ENCODE measurements at places on chromosomes 5 and 9.

- DNase-seq, result no peak
Measured at GRCh38 chr5:161333194-161333880, 213.2 kb downstream of the GABRB2 start.

GRCh38 chr5:148810823-148811222 is 15.6 kb upstream of the ADRB2 start:
- no peak for DNase-seq

DNA sequence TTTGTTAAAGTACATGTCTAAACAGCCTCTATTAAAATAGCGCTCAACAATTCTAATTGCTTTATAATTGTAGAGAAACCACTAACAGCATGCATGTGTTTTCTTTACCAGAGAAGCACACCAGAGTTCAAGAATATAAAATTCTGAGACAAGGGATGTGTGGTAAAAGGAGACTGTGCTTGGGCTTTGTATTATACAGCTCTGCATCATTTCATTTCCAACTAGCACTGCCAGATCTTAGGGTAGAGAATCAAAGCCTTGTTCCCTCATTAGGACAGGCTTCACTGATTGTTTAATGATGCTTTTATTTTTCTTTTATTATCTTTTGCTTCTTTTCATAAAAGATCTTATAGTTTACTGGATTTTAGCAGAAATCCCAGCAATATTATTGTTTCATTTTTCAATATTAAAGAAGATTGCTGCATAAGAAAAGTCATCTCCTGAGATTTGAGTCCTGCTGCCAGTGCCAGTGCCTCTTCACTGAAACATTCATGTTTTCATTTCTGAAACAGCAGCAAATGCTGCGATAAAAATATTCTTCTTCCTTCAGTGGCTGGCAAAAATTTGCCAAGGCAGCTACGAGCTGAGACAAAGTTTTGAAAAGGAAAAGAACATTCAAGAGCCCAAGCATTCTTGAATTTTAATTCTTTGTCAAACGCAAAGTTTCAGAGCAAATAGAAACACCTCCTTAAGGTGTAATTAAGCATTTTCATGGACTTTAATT is 491.0 kb upstream of the PIK3R1 start:
- DNase-seq, result no peak

DNA sequence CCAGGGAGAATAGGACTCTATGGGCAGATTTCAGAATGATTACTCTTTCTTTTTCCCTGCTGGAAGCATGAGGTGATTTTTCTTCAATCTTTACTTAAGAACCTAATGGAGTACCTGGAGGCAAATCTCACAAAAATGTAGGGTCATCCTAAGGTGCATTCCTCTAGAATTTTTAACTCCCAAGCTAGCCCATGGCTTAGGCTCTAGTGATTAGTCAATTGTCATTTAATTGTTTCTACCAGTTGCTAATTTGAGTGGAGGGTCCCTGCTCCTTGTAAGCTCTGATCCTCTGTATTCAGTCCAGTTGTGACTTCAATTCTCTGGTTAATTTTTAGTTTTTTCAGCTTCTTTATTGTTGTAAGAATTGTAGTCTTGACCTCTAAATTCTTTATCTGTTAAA is 467.0 kb downstream of the HTR1A start:
- no peak for DNase-seq

DNA sequence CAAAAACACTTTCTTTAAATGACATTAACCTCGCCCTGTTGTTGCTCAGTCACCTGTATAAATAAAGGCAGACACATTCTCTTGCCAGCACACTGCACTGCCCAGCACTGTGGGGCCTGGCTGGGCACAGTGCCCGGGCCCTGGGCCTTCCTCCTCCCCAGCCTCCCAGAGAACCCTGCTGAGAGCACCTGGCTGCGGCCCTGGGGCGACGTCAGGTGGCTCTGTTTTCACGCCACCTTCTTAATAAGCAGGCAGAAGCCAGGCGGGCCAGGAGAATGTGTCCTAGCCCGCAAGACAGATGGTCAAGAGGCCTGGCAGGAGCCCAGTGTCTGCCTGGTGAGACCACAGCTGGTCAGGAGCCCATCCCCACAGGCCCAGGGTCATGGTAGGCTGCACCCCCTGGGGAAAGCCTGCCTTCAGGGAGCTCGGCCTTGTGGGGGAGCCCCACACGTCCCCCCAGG is 8.2 kb upstream of the AGPAT2 start:
- DNase-seq, result peak; percentile 52

- peak; percentile 29 for DNase-seq
Measured at GRCh38 chr5:127950707-127951391, 132.7 kb upstream of the SLC12A2 start.

- no peak for DNase-seq
Measured at GRCh38 chr9:123358181-123358905, 2.3 kb downstream of the CRB2 start.

DNA sequence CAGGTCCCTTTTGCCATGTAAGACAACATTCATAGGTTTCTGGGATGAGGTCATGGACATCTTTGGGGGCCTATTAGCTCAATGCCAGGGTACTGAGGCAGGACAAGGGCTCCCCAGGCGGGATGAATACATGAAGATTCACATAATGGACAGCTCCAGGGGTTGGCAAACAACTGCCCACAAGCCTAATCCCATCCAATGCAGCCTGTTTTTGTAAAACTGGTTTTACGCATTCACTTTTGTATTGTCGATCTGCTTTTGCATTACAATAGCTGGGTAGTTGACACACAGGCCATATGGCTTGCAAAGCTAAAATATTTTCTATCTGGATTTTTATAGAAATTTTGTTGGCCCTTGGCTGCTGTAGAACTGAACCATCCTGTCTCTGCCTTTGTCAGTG is 248.5 kb upstream of the PANK3 start:
- DNase-seq, result no peak

GRCh38 chr9:105306351-105307140 is 62.1 kb downstream of the SLC44A1 start:
- no peak for DNase-seq

DNA sequence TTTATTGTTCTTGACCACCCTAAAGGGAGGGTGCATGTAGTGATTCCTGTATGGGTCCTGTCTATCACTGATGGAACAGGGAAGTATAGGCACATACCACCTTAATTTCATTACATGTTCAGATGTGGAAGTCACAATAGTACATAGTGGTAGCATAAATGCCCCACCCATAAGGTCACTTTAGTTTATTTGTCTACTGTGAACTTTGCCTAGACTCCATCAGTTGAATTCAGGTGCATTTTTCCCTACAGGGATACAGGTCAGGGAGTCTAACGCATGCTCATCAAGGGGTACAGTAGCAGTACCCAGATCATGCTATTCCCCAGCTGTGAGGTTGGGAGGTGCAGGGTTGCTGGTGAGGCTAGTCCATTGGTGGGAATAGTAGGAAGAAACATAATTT is 175.0 kb downstream of the MEF2C start:
- DNase-seq, result no peak

- no peak for DNase-seq
Measured at GRCh38 chr9:114465906-114466900, 39.1 kb downstream of the WHRN start.

GRCh38 chr5:18393565-18394442 is 759.5 kb downstream of the TAF11L14 start:
- peak; percentile 68 for DNase-seq

DNA sequence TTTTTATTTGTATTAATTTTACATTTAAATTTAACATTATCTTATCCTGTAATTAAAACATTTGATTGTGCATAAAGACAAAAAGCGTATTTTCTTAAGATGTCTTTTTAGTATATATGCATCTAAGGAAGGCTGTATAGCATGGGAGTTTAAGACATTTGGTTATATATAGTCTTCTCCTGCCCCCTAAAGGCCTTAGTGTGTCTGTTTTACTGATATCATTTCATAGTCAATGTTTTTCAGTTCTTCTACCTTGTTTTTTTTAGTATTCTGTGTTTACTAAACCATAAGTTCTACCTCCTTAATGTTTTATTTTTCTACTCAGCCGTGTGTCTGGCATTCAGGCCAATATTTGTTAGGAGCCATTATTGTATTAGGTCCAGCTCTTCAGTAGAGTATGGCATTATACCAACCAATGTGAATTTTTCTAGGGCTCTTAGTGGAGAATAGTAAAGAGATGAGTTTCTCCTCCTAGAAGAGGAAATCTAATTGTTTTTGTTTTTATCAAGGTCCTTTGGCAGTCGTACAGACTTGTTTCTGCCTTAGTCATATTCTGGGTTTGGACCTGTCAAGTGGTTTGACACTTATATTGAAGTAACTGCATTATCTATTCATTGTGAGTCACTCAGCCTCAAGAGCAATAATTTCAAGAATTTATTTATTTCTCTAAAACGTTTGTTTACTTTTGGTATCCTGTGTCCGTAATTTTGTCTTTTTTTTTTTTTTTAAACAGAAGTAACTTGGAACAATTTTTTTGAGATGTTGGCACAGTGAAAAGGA is 74.8 kb downstream of the SLF1 start:
- peak; percentile 94 for DNase-seq

- DNase-seq, result peak; percentile 32
Measured at GRCh38 chr5:144467792-144468191, 297.1 kb downstream of the KCTD16 start.

GRCh38 chr9:21030389-21031035 is 928 bp downstream of the HACD4 start:
- DNase-seq, result peak; percentile 84

DNA sequence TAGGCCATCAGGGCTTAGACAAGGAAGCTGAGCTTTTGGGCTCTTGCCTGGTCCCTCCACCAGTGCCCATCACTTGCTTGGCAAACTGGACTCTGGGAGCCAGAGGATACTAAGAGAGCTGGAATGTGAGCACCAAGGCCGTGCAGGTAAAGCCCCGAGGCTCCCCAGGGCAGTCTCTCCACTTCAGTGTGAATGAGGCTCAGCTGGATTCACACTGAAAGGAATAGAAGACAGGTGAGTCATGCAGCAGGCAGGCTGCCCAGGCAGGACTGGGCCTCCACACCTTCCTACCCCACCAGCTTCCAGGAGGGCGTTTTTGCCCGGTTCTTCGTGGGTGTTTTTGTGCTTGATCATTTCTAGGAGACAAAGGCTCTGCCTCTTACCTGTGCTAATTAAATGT is 7.3 kb upstream of the CTSV start:
- DNase-seq, result peak; percentile 86

DNA sequence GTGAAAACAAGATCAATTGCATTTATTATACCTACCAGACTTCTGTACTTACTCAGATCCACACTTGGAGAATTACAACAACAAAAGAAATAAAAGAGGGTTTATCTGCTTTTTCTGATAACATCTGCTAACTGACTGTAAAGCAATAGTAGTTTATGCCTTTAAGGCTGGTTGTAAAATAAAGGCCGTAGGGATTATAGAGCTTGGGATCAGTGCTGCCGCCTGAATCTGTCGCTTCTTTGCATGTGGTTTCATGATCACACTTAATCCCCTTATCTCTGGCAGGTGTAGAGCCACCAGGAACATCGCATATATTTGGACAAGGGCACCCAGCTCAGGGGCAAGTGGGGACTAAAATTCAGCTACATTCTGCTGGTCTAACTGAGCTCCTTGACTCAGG is 146.7 kb downstream of the CCDC192 start:
- DNase-seq, result no peak

DNA sequence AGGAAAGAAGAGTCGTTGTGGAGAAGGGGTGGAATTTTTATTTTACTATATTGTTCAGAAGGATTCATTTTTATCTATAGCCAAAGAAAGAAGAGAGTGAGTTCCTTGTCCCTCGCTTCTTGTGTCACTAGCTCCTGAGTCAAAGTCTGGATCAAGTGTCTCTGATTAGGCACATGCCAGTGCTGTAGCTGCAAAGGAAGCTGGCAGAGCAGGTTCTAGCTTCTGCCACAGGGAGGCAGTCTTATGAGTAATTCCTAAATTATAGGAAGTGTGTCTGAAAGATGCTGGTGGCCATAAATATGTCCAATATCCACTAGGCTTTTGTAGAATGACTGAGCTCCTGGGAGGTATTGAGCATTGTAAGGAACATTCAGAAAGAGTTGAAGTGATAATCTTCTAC is 84.7 kb downstream of the DOCK2 start:
- no peak for DNase-seq

- DNase-seq, result peak; percentile 10
Measured at GRCh38 chr5:60852940-60853339, 8.9 kb upstream of the ELOVL7 start.

DNA sequence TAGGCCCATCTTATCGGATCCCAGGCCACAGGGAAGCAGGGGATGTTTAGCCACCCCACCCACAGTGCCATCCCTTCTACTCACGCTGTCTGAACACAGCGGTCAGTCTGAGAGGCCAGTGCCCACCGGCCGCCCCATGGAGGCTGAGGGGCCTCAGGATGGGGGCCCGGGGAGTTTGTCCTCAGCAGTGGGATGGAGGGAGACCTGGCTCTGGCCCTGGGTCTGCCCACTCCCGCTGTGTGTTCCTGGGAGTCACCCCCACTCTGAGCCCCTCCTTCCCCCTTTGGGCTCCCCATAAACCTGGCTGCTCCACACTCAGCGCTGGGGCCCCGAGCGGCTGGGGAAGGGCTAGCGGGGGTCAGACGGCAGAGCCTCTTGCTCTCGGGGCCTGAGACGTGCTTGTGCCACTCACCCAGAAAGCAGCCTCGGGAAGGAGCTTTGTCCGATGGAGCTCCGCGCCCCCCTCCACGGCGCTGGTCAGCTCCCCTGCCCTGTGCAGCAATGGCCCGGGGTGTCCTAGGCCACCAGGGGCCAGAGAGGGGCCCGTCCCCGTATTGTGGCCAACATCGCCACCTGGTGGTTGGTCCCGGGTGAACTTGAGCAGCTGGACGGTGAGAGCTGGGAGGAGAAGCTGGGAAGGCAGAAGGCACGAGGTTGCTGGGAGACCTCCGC is 10.9 kb upstream of the LAMC3 start:
- peak; percentile 73 for DNase-seq

- DNase-seq, result peak; percentile 51
Measured at GRCh38 chr5:78983601-78984438, 1.3 kb downstream of the ARSB start.

GRCh38 chr5:38600329-38601045 is 44.0 kb upstream of the LIFR start:
- DNase-seq, result peak; percentile 59

GRCh38 chr5:25027061-25027460 is 382.3 kb upstream of the CDH10 start:
- no peak for DNase-seq

- DNase-seq, result no peak
Measured at GRCh38 chr5:96065685-96066385, 104.2 kb upstream of the ELL2 start.

DNA sequence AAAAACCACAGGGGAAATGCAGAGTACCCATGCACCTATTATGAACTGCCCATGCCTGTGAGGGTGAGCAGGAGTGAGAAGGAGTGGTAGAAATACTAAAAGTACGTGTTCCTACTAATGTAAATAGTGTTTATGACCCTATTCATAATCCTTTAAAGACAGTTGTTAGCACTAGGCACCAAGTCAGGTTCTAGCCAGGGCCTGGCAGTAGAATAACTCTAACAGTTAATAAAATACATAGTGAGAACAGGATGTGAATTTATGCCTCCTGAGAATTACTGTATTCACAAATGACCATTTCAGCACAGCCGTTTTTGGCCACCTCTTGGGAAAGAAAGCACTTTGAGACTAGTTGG is 103.2 kb upstream of the TARS1 start:
- DNase-seq, result no peak

DNA sequence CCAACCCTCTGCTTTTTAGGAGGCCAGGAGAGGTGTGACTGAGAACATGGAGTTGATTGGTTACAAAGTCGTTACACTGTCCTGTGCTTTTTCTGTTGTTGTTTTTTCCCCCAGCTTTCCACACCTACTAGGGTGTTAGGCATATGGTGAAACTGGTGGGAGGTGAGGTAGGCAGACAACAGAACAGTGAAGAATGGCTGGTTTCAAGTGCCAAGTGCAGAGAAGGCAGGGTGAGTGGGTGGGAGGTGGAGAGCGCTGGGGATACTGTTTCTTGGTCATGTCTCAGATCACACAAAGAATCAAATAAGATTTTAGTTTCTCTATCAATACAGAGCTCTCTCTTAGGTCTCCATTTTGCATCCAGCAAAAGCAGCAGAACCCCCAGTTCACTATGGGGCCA is 2.2 kb upstream of the SPTAN1 start:
- DNase-seq, result no peak

Data from M059J (cell line).